ENCODE measurements at places on chromosomes 7 and 10.
A peak's percentile ranks its signal among the peaks of the same experiment; 100 is the strongest.

GRCh38 chr7:98309566-98309965 lies 28.1 kb downstream of the BRI3 start:
- no peak for DNase-seq

- DNase-seq = no peak
These were observed 145.8 kb upstream of the TMEM72 start for GRCh38 chr10:44765299-44765698.

DNA sequence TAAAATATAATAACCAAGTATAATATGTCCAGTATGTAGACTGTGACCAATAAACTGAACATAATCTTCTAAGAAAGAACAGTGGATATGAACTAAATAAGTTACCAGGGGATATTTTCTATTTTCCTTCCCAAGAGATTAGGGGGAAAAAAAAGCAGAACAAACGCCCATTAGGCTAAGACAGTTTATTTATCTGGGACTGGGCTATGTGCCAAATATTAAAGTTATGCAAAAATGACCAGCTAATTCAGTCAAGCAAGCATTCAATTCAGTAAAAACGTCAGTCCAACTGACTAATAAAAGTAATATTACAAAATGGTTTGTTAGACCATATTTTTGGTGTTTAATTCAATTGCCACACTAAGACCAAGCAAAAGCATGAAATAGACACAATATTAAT lies 122.2 kb downstream of the TSPAN12 start:
- DNase-seq = no peak

DNA sequence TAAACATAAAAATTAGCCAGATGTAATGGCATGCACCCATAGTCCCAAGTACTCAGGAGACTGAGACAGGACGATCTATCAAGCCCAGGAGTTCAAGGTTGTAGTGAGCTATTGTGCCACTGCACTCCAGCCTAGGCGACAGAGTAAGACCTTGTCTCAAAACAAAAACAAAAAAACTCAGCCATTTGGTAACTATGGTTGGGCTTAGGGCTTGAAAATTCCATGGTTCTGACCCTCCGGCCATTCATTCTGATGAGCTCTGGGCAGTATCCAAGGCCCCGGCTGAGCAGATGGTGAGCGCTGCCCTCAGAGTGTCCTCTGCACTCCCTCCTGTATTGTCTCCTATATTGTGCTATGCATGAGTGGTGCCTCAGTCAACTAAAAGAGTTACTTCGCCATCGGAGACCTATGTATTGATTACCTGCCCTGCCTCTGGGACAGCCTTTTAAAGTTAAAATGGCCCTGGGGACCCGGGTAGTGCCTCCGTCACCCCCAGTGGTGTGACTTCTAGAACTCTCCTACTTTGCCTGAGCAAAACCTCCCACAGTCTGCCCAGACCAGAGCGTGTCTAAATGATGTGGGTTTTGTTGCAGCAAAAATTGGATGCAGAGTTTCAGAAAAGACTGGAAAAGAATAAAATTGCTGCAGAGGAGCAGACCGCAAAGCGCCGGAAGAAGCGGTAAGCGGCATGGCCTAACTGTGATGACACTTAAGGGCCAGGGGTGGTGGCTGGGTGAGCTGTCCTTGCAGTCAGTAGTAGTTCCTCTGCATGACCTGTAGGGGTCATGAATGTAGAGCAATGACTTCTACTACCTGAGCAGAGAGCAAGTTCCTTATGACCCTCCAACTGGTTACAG lies 8.1 kb downstream of the PRKRIP1 start:
- peak; percentile 80 for DNase-seq

DNA sequence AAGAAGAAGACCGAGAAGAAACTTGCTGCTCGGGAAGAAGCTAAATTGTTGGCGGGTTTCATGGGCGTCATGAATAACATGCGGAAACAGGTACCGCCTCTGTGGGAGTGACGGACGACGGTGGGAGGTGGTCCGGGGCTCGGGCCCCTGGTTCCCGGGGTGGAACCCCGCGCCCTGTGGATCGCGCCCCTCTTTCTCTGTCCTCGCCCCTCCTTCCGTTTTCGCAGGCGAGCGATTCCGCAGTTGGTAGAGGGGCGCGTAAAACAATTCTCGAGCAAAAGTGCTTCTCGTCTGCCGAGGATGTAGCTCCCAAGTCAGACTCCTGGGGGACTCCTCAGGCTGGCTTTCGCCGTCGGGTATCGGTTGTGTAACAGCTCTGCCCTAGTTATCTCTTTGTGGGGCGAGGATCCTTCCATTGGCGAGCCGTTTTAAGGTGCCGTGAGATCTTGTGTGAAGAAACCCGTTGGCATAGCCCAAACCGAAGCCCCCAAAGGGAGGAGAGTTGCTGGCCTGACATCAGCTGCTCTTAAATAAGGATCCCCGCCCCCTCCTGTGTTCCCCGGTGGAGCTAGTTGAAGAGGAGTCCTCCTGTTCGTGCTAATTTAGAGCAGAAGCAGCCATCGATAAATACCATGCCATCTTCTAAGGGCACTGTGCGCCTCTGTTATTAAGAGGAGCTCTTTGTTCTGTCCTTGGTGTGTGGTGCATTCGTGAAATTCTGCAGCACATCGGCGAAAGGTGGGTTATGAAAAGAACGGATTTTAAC lies 655 bp downstream of the KLHL7 start:
- no peak for DNase-seq

GRCh38 chr7:133783276-133783675 lies 343.9 kb upstream of the LRGUK start:
- DNase-seq = no peak

DNA sequence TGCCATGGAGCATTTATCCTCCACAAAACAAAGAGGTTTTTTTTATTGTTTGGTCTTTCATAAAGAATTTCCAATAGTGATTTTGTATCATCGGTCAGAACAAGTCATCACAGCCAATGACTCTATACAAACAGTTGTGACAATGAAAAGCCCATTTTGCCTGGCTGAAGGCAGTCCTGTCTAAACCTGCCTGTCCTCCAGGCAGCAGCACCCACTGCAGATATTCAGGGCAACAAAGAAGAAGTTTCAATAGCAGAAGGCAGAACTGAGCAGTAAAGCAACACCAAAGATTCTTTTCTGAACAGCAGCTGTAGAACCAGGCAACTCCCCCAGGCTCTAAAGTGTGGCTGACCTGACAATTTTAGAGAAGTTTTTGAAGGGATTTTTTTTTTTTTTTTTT lies 169.4 kb downstream of the FGFR2 start:
- no peak for DNase-seq

GRCh38 chr7:72080341-72080766 lies 331.8 kb downstream of the CALN1 start:
- DNase-seq = no peak

DNA sequence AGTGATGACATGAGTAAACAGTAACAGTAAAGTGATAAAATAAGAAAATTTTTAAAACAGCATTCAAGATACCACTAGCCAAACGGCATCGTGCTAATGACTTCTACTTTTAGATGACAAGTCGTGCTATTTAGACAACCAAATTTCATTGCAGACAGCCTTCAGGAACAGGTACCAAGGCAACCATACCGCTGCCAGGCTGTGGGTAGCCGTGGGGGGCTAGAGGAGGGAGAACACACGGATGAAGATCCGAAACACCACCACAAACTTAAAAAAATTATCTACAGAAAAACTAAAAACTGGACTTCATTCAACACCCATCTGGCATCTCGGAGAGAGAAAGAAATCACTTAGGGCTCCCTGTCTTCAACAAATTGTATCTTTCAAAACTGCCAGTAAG lies 89.6 kb downstream of the RSU1 start:
- no peak for DNase-seq

DNA sequence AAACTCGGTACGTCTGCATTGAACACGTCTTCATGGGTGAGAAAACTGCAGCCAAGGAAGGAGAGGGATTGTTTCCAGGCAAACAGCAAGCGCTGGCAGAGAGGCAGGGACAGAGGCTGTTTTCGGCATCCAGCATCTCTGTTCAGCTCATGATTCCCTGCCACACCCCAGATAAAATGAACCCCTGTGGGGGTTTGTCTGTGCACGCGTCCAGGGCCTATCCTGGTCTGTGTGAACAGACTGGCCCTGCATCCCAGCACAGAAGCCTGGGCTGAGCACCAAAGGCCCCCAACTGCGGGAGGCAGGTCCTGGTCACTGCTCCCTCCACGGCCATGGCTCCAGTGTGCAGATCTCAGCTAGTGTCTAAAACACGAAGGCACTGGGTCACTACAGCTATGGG lies 83.3 kb upstream of the FAM20C start:
- DNase-seq = peak; percentile 73

- DNase-seq = peak; percentile 17
These were observed 20.4 kb downstream of the ZNF775 start for GRCh38 chr7:150399421-150400007.

DNA sequence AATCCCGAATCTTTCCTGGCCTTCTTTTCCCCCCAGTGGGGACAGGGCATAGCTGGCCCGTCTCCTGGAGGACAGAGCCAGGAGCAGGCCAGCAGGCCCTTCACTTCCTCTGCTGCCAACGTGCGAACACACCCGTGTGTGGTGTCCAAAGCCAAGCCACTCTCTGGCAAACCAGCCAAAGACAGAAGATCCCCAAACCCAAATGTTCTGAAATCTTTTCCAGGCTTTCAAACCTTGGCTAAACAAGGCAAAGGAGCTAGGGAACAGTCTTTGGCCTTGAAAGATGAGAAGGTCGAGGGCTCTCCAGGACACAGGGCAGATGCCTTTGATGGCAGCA lies 63.0 kb downstream of the PROSER2 start:
- peak; percentile 58 for DNase-seq

DNA sequence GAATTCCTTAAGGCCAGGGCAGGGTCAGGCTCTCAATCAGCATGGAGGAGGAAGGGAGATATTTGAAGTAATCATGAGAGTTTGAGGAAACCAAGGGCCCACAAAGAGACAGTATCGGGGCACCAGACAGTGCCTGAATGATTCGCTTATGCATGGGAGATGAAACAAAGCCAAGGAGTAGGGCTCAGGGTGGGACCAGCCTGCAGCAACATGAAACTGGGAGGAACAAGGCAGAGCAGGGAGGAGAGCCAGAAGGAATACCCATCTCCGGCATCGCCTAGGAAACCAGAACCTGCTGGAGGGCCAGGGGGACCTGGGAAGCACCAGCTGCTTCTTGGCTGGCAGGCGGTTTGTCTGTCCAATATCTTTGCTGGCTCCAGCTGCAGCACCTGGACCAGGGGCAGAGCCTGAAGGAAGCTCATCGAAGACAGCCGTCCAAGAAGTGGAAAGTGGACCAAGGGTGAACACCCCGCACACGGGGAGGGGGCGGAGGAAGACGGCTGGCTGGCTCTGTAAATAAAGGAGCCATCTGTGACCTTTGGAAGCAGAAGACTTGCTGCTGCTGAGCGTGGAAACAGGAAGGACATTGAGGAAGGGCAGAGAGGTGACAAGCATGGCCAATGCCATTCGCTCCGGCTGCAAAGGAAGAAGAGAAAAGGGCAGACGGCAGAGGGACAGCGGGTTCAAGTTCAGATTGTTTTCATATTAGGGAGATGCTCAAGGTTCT lies 34.4 kb upstream of the ECHDC3 start:
- DNase-seq = no peak

DNA sequence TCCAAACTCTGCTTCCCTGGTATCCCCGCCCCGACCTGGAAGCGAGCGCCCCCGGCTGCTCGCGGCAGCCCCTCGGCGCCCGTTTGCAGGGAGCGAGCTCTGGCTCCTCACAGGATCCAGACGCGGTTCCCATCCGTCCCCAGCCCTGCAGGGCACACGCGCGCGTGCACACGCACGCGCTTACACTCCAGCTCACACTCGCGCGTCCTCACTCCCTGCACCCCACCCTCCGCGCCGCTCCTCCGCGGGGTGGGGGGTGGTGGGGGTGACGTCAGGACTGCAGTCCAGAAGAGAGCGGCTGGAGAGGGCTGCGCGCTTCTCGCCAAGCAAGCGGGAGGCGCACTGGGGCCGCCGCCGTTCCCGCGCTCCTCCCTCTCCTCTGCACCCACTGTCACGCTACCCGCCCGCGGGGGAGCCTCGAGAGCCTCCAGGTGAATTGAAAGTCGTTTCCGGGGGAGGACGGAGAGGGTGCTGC lies 255.6 kb downstream of the OTUD1 start:
- DNase-seq = no peak

- peak; percentile 21 for DNase-seq
These were observed 17.2 kb downstream of the SH2B2 start for GRCh38 chr7:102303669-102304422.

DNA sequence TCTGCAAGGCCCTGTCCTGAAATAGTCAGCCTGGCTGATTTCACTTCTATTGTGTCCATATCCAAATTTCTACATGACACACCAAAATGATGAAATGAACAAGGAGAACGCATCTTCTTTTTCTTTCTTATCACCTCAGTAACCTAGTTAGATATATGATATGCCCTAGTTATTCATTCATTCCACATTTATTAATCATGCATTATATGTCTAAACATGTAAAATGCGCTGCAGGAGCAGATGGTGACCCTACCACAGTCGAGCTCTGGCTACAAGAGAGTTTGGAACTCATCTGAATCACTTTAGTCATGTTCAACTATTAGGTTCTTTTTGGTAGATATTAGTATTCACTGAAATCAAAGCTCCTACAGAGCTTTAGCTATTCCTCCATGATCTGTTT lies 31.8 kb upstream of the VPS41 start:
- DNase-seq = no peak

DNA sequence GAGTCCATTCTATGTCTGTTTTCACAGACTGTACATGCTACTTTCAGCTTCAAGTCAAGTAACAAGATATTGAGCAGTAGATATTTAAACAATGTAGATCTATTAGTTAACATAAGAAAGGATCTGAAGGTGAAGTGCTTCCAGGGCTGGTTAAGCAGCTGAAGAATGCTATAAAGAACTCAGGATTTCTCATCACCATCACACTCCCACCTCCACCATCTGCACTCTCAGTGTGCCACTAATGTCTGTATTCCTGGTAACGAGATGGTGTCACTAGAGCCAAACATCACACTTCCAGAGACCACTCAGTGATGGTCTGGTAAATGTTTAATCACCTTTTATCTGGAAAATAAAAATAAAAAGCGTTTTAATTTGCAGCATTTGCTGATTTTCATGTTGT lies 224.0 kb upstream of the FERD3L start:
- no peak for DNase-seq

DNA sequence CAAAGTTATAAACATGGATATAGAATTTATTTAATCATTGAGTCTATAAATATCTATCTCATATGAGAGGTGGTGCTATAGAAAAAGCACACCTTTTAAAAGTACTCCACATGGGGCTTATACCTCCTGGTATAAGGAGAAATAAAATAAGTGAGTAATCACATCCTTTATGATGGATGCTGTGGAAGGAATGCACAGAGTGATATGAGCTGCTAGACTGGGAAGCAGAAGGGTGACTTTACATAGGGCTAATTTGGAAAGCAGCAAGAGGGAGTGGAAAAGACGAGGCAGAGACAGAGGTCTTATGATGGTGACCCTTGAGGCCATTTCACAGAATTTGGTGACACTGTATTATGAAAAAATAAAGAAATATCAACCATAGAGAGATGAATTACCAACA lies 59.4 kb upstream of the AHR start:
- DNase-seq = no peak

GRCh38 chr10:52623761-52624160 lies 148.8 kb downstream of the MBL2 start:
- DNase-seq = no peak

- no peak for DNase-seq
These were observed 277.1 kb downstream of the SNX13 start for GRCh38 chr7:17663061-17663675.

All from Right ventricle myocardium inferior (tissue), 1 donor.